ENCODE measurements at places on chromosomes 3 and 15.

- no peak for DNase-seq
Measured at GRCh38 chr15:43029476-43029875, 76.4 kb downstream of the UBR1 start.

- no peak for DNase-seq
Measured at GRCh38 chr3:40192628-40193027, 116.9 kb upstream of the EIF1B start.

- DNase-seq: no peak
Measured at GRCh38 chr3:43882976-43883680, 192.4 kb downstream of the ABHD5 start.

- no peak for DNase-seq
Measured at GRCh38 chr3:132803889-132804288, 81.7 kb upstream of the NPHP3 start.

DNA sequence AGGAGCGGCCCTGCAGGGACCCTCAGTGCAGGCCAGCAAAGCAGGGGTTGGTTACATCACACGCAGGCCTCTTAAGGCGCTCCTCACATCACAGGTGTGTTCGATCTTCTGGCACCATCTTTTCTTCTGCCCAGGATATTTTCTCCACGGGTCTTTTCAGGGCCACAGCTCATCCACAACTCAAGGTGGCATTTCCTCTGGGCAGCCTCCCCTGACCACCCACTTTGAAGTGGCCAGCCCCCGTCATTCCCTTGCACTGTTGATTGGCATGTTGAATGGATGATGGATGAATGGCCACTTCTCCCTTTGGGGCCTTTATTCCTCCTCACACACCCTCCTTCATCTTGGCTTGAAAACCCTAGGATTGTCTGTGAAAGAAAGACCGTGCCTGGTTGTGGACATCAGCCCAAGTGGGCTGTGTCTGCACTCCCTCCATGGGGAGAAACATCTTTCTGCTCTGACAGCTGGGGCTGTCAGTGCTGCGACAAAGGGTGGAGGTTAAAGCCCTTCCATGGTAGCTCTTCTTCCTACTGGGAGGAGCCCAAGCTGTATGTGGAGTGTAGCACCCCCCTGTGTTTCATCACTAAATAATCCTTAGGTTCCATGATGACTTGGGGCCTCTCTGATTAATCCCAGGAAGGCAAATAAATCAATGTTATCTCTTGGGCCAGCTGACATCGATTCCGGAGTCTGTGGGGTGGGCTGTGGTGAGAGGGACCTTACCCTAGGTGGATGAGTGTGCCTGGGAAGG lies 102.5 kb downstream of the EPHB1 start:
- DNase-seq: no peak

DNA sequence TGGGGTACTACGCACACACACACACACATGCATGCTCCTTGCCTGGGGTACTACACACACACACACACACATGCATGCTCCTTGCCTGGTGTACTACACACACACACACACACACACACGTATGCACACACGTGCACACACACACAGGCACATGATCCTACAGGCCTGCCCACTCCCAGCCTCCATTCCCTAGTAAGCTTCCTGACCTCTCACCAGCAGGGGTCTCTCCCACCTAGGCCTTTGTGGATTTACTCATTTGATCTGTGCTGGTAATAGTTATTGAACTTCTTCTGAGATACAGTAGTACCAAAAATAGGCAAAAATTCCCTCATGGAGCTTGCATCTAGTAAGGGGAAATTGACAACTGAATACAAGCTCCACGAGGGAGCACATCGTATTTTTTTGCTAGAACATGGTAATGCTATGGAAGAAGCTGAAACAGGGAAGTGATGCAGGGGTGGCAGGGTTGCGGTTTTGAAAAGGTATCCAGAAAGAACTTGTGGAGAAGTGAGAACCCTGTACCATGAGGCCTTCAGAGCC lies 19.1 kb downstream of the TTC21A start:
- DNase-seq: peak; percentile 69

DNA sequence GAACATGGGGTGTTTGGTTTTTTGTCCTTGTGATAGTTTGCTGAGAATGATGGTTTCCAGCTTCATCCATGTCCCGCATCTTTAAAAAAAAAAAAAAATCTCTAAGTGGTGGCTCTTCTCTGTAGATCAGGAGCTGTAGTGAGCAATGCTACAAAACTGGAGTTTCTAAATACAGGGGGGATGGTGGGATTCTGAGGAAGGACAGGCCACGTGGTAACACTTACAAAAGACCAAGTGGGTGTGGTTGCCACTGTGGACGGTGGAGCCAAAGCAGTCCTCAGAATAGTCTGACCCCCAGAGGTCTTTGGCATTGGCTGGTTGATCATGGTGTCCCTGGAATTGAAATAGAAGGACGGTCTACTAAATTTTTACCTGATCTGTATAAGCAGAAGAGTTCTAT lies 7.7 kb downstream of the CCRL2 start:
- no peak for DNase-seq

DNA sequence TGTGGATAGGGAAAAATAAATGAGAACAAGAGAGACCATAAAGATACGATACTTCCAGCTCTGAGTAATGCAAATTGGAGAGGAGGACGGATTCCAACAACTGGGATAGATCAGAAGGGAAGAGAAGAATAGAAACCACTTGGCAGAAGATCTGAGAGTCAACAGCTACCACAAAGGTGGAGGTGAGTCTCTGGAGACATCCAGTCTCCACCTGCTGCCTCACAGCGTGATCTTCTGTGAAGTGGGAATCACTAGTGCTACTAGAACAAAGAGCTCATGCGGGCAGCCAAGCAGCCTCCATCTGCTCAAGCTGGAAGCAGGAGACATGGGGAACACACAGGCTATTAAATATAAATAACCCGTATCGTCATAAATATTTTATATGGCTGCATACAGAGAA lies 558.5 kb upstream of the CFAP20DC start:
- peak; percentile 71 for DNase-seq

GRCh38 chr3:17194116-17194515 lies 309.4 kb downstream of the PLCL2 start:
- no peak for DNase-seq

DNA sequence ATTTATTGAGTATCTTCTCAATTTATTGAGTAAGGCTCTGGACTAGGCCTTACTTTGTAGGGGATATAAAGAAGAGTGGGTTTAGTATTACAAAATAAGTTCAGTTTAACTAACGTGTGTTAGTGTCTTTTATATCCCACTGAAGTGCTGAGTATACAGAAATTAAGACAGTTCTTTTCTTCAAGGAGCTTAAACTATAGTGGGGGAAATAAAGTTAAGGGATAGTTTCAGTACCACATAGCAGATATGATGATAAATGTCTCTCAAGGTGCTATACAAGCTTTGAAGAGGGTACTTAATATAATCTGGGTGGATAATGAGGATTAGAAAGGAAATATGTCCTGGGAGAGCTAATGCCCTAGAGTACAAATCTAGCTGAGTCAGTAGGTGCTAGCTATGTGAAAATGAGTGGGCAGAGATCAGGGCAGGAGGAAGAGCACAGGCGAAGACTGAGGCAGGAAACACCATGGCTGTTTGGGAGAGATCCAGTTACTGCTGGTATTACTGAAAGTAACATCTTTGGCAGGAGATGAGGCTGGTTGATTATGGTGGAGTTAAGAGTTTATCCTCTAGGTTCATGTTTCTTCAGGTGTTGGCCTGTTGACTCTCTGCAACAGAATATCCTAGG lies 46.0 kb downstream of the TEX9 start:
- DNase-seq: no peak

DNA sequence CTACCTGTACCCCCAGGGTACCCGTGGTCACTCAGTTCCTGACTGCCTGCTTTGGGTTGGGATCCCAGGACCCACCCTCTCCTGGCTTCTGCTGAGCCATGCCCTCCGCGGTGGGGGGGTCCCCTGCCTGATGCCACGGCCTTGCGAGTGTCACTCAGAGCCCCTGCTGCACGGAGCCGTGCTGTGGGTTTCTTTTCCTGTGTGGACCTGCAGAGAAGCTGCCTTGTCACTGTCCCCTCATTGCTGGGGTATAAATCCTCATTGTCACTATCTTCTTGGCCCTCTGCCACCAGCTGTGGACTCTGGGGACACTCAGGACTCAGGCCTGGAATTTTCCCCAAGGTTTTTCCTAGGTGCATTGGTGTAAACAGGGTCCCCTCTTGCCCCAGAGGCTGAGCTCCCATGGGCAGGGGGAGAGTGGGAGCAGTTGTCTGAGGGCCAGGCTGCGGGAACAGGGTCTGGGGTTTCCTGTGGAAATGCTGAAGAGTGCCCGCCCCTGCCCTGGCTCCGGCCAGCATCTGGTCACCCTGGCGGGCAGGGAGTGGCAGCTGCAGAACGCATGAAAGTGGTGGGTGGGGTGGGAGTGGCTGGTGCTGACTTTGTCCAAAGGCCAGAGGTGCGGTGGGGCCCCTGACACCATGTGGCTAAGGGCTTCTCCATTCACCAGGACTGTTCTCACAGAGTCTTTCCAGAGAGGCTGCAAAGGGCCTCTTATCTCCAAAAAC lies 191.7 kb downstream of the GOLGA6L6 start:
- no peak for DNase-seq

- no peak for DNase-seq
Measured at GRCh38 chr15:70165716-70166284, 68.1 kb upstream of the TLE3 start.

- DNase-seq: no peak
Measured at GRCh38 chr3:73609655-73610054, 15.1 kb downstream of the PDZRN3 start.

DNA sequence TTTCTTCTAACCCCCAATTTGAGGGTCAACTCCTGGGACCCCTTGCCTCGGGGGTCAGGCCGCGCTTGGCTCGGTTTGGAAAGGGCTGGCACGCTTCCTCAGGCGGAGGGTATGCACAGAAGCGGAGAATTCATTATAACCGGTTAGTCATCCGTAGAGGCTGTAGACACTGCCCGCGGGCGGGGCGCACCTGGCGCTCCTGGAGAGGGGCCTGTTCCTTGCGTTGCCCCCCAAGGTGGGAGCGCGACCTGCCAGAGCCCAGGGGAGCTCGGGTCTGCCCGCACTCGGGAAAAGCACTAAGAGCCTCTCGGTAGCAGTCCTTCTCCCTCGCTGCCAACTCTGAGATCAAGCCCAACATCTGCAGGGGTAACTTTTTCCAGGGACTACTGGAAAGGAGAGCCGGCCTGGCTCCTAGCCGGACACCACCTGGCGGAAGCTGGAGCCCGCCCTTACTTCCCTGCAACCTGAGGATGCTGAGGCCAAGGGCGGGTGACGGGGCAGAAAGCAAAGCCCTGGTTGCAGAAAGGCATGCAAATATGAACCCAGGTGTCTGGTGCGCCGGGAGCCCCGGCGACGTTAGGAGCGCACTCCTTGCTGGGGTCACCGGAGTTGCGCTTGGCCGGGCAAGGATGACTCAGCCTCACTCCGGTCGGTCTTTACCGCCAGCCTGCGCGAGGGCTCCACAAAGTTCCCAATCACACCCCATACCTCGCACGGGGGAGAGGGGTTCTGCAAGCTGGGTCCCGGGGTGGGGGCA lies 1.5 kb upstream of the CACNA2D3 start:
- peak; percentile 32 for DNase-seq

DNA sequence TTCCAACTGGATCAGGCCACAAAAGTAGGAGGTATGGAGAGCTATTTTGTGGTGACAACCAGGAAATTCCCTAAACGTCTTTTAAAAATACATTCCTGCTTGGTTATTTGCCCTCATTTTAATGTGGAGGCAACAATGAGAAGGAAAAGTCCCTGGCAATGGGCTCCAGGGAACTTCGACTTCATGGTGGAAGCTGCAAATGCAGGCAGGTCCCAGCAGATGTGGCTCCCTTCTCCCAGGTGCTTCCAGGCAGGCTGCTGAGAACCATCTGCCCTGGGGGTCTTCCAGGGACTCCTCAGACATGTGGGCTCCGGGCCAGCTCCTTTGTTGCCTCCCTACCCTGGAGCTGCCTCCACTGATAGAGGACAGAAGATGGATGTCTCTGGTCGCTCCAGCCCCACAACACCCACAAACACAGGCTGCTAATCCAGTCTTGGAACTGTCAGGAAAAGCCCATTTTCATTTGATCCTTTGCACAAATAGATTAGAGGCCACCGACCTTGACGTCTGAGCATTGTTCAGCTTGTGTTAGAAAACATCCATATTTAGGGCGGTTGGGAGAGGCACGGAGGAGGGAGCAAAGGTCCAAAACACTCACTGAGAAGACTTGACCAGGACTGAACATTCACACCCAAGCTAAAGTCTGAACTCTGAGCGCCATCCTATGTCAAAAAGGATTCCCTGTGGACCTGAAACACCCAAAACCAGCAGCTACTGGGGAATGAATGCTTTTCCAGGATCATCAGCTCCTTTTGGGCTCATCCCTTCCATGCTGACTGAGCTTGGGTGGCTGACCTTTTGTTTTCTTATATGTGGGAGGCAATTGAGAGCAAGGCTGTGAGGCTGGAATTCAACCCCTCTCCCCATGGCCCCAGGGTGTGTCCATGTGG lies 30.2 kb upstream of the SLCO2A1 start:
- no peak for DNase-seq

DNA sequence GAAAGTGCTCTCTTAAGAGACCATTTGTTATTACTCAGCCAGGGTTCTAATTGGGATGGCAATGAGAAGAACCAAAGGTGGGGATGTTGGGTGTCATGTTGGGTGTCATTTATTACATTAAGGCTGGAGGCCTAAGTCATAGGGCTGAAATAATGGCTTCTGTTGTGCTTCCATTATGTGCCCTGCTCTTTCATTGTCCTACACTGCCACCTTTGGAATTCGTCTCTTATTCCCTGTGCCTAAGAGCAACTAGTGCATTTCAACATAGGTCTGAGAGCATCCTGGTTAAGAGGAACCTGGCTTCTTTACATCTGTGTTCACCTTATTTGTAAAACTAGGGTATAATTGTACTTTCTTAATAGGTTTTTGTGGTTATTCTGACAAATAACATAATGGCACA lies 32.2 kb downstream of the RIOX2 start:
- no peak for DNase-seq

- DNase-seq: no peak
Measured at GRCh38 chr3:57281715-57282114, 10.8 kb downstream of the ASB14 start.

DNA sequence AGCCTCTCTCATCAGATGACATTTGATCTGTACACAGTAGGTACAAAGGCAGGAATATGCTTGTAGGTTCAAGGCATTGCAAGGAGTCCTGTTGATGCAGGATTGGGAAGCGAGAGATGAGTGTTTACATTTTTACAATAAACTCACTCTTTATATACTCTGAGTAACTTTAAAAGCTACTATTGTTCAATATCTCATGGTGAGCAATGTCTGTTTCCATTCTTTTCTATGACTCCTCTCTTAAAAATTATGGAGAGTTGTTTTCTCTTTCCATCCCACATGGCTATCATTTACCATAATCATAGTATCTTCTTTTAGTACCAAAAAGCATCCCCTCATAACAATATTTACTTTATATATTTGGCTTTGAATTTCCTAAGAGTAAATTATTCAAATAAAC lies 314.0 kb upstream of the CDIN1 start:
- no peak for DNase-seq
